ENCODE measurements at places on chromosomes 16 and 17. TPM values are rescaled to one million over a fixed set of nuclear protein-coding genes. Genes with fewer than 3 reads are reported as not detected.

DNA sequence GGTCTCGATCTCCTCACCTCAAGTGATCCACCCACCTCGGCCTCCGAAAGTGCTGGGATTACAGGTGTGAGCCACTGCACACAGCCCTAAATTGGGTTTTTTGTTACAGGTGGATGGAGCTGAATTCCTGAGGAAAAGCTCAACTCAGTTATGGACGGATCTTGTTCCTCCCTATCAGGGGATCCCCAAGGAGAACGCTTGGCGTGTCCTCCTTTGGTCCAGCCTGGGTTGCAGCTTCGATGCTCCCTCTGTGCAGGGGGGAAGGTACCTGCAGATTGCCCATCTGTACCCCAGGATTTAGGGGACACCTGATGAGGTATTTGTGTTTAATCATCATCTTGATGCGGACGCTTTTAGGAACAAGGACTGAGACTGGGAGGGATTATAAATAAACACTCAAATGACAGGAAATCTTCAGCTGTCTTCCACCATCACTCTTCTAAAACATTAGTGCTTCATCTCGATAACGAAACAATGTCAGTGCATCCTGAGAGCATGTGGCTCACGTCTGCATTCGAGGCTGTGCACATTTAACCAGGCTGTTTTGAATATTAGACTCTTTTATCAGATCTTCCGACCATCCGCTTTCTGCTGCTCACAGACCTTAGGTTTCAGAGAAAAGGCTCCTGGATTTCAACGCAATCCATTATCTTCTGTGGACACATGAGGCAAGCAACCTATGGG lies 18.2 kb upstream of the MEIOB start:
- DNase-seq = no peak

- no peak for DNase-seq
Observed at GRCh38 chr17:1286379-1287106, 7.1 kb downstream of the TRARG1 start.

SCGB1C2 gene
- not detected for total RNA-seq

DNA sequence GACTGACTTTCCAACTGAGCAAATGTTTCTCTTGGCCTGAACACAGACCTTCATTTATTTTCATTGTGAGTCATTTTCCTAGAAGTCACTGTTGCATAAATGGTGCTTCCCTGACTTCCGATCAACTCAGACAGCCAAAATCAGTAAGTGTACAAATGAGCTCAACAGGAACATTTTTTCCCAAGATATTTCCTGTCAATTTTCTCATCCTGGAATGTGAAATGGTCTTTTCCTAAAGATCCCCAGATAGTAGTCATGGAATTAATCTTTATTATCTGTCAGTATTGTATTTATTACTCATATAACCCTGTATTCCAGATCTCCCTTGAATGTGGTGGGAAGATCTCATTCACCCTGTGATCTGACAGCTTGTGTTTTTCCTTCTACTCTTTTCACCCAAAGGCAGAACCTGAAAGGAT lies 360.3 kb upstream of the KIF2B start:
- no peak for DNase-seq

BCL7C gene
- total RNA-seq = 33.6 TPM

- DNase-seq = no peak
Observed at GRCh38 chr17:29357821-29358232, 32.3 kb upstream of the TAOK1 start.

DNA sequence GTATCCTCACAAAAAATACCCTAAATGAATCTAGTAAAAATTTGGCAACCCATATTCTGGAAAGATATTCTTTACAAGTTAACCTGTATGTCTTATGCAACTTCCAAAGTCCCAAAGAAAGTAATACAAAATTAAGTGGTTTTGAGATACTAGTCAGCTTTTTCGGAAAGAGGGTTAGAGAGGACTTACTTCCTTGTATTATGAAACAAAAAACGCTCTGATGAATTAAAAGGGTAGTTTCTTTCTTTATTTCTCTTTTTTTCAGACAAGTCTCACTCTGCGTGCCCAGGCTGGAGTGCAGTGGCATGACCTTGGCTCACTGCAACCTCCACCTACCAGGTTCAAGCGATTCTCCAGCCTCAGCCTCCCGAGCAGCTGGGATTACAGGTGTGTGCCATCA lies 51.6 kb downstream of the KANSL1 start:
- DNase-seq = no peak

DNA sequence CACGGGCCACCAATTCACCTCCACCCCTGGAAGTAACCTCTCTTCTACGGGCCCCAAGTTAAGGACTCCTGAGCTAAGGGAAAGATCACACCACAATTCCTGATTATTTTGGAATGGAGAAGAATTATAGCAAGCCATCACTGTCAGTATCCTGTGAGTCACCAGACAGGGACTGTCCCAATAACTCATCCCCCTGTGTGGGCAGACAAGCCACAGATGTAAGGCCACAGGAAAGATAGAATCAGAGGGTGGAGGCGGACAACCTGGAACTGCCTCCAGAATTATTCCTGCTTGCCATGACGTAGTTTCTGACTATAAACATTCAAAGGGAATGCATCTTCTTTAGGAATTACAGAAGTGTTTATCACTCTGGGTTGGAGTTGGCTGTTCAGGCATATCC lies 5.8 kb upstream of the MYO1D start:
- no peak for DNase-seq

DNA sequence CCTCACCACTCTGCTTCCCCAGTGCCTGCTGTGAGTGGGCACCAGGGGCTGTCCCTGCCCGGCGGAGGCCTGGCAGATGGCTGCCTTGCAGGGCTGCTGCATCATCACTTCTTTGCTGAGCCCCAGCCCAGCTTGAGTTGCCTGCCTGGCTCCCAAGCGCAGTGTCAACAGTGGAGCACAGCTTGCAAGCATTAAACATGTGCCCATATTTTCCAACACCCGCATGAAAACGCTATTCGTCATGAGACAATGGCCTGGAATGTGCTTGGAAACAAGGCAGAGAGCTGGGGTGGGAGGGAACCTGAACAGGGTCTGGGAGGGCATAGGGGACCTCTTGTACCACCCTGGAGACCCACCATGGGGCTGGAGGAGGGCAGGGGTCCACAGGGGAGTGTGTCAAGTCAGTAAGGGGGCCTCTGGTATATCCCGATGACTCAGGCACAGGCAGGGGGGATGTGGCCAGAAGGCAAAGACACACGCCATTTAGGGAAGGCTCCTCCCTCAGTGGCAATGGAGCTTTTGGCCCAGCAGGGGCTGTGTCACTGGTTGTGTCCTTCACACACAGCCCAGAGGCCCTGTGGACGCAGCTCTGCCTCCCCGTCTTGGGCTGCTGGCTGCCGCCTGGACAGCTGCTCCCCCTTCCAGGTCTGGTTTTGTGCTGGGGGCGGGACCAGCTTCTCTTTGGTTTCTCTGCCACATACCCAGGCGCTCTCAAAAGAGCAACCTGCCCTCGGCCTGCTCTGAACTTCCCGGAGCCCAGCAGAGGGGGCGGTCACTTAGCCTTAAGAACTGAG lies 17.4 kb upstream of the MTSS2 start:
- DNase-seq = peak; percentile 93

DNA sequence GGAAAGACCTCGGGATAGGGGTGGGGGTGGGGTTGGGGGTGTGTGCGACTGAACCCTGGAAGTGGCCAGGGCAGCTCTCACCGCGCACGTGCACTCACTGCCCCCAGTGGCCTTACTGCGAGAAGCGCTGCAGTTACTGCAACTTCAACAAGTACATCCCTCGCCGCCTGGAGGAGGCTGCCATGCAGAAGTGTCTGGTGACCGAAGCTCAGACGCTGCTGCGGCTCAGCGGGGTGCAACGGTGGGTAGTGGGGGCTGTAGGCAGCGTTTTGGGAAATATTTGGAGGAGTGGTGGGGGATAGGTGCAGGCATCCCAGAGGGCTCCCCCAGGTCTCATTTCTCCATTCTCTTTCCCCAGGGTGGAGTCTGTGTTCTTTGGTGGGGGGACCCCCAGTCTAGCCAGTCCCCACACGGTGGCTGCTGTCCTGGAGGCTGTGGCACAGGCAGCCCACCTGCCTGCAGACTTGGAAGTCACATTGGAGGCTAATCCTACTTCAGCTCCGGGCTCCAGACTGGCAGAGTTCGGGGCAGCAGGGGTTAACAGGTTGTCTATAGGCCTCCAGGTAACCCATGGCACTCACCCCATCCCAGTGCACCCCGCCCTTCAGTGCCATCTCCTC lies 972 bp downstream of the RSAD1 start:
- DNase-seq = peak; percentile 93

GRCh38 chr17:77323413-77324171 lies 182.8 kb downstream of the SEC14L1 start:
- peak; percentile 87 for DNase-seq

CDR2L gene
- total RNA-seq = 17.4 TPM

DNA sequence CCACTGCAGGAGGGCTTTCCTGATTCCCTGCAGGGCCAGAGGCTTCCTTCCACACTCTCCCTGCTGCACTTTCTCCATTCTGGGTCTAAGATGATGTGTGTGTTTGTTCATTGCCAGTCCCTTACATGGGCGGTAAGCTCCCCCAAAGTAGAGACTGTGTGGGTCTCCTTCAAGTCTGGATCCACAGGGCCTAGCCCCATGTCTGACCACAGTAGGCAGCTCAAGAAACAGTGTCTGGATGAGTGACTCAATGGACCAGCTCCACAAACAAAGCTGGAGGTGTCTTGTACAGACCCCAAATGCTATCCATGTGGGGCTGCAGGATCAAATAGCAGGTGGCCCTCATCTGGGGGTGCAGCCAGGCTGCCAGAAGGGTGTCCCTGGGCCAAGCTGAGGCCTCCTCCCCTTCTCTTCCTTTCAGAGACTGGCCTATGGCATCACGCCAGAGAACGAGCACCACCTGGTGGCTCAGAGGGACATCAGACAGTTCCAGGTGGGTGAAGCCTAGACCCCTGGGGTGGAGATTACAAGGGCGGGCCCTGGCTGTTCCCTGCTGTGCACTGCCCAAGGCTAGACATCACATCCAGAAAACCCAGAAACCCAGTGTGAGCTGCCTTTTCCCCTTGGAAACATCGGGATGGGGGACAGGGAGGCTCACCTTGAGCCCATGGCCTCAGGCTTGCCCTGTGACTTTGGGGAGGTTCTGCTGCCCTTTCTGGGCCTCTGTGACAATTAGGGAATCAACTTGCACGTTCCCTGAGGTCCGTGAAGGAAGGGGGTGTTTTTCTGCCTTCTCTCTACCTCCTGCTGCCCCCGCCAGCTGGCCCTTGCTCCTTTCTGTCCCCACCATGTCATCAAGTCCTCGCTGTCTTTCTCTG lies 45.9 kb downstream of the SLC6A2 start:
- peak; percentile 85 for DNase-seq

DNA sequence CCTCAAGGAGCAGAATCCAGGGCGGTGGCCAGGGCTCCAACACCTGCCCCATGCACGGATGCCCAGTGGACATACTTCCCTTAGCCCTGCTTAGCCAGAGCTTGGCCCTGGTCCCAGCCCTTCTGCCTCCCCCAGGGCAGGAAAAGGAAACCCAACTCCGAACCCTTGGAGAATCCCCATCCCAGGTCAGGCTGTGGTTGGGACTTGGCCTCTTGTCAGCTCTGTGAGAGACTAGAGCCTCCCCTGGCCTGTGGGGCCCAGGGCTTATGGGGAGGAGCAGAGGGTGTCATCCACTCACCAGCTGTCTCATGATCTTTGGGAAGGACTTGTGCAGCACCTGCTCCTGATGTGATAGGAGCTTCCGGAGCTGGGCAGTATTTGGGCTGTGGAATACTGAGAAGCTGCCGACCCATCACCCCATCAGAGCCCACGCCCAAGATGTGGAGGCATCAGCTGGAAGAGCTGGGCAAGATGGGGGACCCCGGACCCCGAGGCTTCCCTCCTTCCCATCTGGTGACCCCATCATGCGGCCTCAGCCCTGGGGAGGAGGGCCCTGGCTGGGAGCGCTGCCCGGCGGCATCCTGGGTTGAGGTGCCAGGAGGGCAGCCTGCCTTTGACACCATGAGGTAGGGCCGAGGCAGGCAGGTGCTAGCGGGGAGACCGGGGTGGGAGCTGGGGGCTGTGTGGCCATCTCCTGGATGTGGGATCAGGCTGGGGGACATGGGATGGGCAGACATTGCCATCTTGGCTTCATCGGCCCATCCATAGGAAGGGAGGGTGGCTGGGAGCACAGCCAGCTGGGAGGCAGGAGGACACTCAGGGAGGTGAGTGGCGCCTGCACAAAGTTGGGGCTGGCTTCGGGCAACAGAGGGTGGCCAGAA lies 45.1 kb downstream of the TNFRSF13B start:
- peak; percentile 72 for DNase-seq

KRTAP4-6 gene
- not detected for total RNA-seq

NOXO1 gene
- total RNA-seq = not detected

MGAT5B gene
- total RNA-seq = 0.19 TPM

TMEM100 gene
- 15.1 TPM for total RNA-seq

TMC5 gene
- total RNA-seq = 1.1 TPM

DNA sequence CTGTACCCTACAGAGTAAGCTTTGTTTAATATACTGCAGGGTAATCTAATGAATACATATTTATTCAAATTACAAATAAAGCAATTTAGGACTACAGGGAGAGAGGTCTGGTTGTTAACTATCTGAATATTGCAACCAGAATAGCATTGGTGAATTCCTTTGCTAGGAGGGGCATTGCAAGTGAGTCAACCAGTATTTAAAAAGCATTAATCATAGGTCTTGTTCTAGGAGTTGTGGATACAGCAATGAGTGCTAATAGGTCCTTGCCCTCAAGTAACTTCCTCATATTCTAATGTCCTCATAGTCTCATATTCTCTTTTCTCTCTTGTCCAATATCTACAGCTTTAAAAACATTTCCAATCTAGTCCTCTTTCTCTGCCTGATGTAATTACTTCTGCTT lies 531.4 kb downstream of the CDH11 start:
- DNase-seq = no peak

DNA sequence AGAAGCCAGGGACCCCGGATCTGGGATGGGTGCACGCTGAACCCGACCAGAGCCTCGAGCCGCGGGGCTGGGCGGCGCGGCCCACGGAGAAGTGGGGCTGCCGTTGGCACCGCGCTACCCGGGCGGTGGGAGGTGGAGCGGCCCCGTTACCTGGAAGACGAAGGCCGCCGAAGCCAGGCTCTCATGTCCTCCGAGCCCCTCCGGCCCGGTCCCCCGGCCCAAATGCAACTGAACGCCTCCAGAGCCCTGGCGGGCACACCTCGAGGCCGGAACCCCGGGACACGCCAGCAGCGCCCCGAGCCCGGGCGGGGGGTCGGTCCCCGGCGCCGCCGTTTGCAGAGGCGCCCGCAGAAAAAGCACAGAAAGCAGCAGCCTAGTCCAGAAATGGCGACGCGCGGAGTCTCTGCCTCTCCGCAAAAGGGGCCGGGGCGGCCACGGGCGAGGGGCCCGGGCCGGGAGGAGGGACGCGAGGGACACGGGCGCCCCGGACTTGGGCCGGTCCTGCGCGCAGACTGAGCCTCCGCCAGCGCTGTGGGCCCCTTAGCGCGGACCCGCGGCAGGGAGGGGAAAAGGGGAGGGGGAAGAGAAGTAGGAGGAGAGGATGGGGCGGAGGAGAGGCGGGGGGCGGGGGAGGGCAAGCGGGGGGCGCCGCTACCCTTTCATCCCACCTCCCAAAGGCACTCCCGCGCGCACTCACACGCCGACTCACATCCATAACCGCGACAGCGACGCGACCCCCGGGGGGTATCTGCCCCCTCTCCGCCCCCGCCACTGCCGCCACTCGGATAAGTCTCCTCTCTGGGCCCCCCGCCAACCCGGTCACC lies 1.4 kb downstream of the AXIN2 start:
- no peak for DNase-seq

CRYBA1 gene
- not detected for total RNA-seq

- DNase-seq = no peak
Observed at GRCh38 chr16:88465387-88465983, 12.4 kb downstream of the ZFPM1 start.

PDE6G gene
- not detected for total RNA-seq
